ENCODE measurements at places on chromosomes 2 and 18. TPM values are rescaled to one million over a fixed set of nuclear protein-coding genes. Genes with fewer than 3 reads are reported as not detected.

Gene IL36RN
- not detected for total RNA-seq

Gene DPP4
- total RNA-seq = 17.5 TPM

Gene IL1RL2
- not detected for total RNA-seq

Gene TMEM247
- total RNA-seq = not detected

Gene DNPEP
- 75.8 TPM for total RNA-seq

Gene ASB3
- 31.8 TPM for total RNA-seq

Gene INO80B
- 27.8 TPM for total RNA-seq

Gene SUMO1
- 207 TPM for total RNA-seq

Gene VIL1
- not detected for total RNA-seq

Gene MPP4
- total RNA-seq = 5.9 TPM

Gene CXCR4
- 0.12 TPM for total RNA-seq

Gene TMEM37
- total RNA-seq = not detected

Gene GPR17
- not detected for total RNA-seq

Gene APLF
- total RNA-seq = 1.4 TPM

Gene SPC25
- total RNA-seq = 27.3 TPM

Gene TRPM8
- 1.9 TPM for total RNA-seq

Gene TRIM43
- total RNA-seq = not detected

Gene RIF1
- 23.9 TPM for total RNA-seq

Gene GPR39
- 8.2 TPM for total RNA-seq

Gene PTGR3
- 10.5 TPM for total RNA-seq

Gene MAB21L4
- not detected for total RNA-seq

Gene NT5DC4
- total RNA-seq = not detected

Gene OSBPL6
- 4.0 TPM for total RNA-seq

Gene FHL2
- total RNA-seq = 146 TPM

Gene CNTNAP5
- not detected for total RNA-seq

Gene AMER3
- not detected for total RNA-seq

Gene PROM2
- 2.9 TPM for total RNA-seq

Gene AGAP1
- 8.7 TPM for total RNA-seq

Gene PTPN2
- 23.0 TPM for total RNA-seq

Gene CCDC85A
- 10.2 TPM for total RNA-seq

Gene CIB4
- total RNA-seq = not detected

Gene REG3A
- not detected for total RNA-seq

Gene ANKRD23
- not detected for total RNA-seq

Gene SLC11A1
- total RNA-seq = 0.07 TPM

Gene PSME4
- 18.9 TPM for total RNA-seq

Gene GALNT14
- 0.20 TPM for total RNA-seq

Gene TWIST2
- 24.7 TPM for total RNA-seq

Gene FBXO36
- 2.5 TPM for total RNA-seq

Gene ZNF519
- total RNA-seq = 7.4 TPM

Gene FIGLA
- total RNA-seq = not detected

Gene TEKT4
- total RNA-seq = not detected

Gene MARCO
- not detected for total RNA-seq

Gene GALNT5
- 28.8 TPM for total RNA-seq

Gene ALPG
- total RNA-seq = not detected

Gene ZAP70
- total RNA-seq = not detected

Gene FLACC1
- 0.27 TPM for total RNA-seq

Gene GKN1
- total RNA-seq = not detected

Gene TBR1
- not detected for total RNA-seq

Measured in M059J (cell line).